HT1080 (cell line): ENCODE measurements at places on chromosomes 11 and 22. TPM values are rescaled to one million over a fixed set of nuclear protein-coding genes. Genes with fewer than 3 reads are reported as not detected.

THAP12 gene
- total RNA-seq, result 55.7 and 67.4 TPM in 2 replicates

CCDC89 gene
- 0.16 TPM in 1 of 2 replicates, not detected in the other for total RNA-seq

APLP2 gene
- 74.3 and 87.6 TPM in 2 replicates for total RNA-seq

NTM gene
- 46.5 and 65.7 TPM in 2 replicates for total RNA-seq

TMPRSS6 gene
- 0.11 TPM in 1 of 2 replicates, not detected in the other for total RNA-seq

GPHA2 gene
- 0.53 TPM in 1 of 2 replicates, not detected in the other for total RNA-seq

PLAAT5 gene
- not detected in 2 replicates for total RNA-seq

TPP1 gene
- 10.7 and 31.2 TPM in 2 replicates for total RNA-seq

HEPN1 gene
- 0.05 TPM in 1 of 2 replicates, not detected in the other for total RNA-seq

TPST2 gene
- 42.6 and 50.1 TPM in 2 replicates for total RNA-seq

SCGB1A1 gene
- not detected in 2 replicates for total RNA-seq

ADM2 gene
- total RNA-seq, result 0.67 and 0.79 TPM in 2 replicates

E2F8 gene
- 2.7 and 5.2 TPM in 2 replicates for total RNA-seq

CRYBA4 gene
- total RNA-seq, result not detected in 2 replicates

KCNK7 gene
- not detected in 2 replicates for total RNA-seq

ZC3H12C gene
- total RNA-seq, result 6.3 and 8.3 TPM in 2 replicates

RAC2 gene
- total RNA-seq, result 162 and 246 TPM in 2 replicates

SEC14L2 gene
- total RNA-seq, result 8.6 and 13.5 TPM in 2 replicates

PTPN5 gene
- not detected in 2 replicates for total RNA-seq

SLC22A6 gene
- not detected in 2 replicates for total RNA-seq

UBQLNL gene
- total RNA-seq, result 0.07 TPM in 1 of 2 replicates, not detected in the other

TAGLN gene
- total RNA-seq, result 26.6 and 29.8 TPM in 2 replicates

KCNQ1 gene
- not detected in 2 replicates for total RNA-seq

EFEMP2 gene
- total RNA-seq, result 27.9 and 32.0 TPM in 2 replicates

LIF gene
- total RNA-seq, result 7.7 and 8.8 TPM in 2 replicates

MAPK11 gene
- 12.6 and 18.0 TPM in 2 replicates for total RNA-seq

MCAT gene
- total RNA-seq, result 22.5 and 34.6 TPM in 2 replicates

UBQLN3 gene
- total RNA-seq, result not detected in 2 replicates

LGR4 gene
- total RNA-seq, result 6.6 and 9.0 TPM in 2 replicates

ADORA2A gene
- total RNA-seq, result 1.5 and 2.3 TPM in 2 replicates

GLYATL2 gene
- 0.10 and 0.18 TPM in 2 replicates for total RNA-seq

DAGLA gene
- total RNA-seq, result 3.7 and 6.2 TPM in 2 replicates

GCAT gene
- total RNA-seq, result 13.4 and 14.6 TPM in 2 replicates

B3GAT1 gene
- total RNA-seq, result 0.23 and 0.45 TPM in 2 replicates

NUDT8 gene
- 17.0 and 21.5 TPM in 2 replicates for total RNA-seq

POU2AF3 gene
- not detected in 2 replicates for total RNA-seq

TTC28 gene
- 0.13 and 0.24 TPM in 2 replicates for total RNA-seq

SPATA19 gene
- total RNA-seq, result not detected in 2 replicates

CLTCL1 gene
- total RNA-seq, result 8.9 and 9.6 TPM in 2 replicates

LARGE1 gene
- total RNA-seq, result 1.0 and 1.8 TPM in 2 replicates
